Activated naive CD8-positive, alpha-beta T cell treated with anti-CD3 and anti-CD28 coated beads, Interleukin-2, amount 50 U/mL, for 16 hours (primary cell): ENCODE measurements at places on chromosomes 11 and 22.

- DNase-seq = no peak
Measured at GRCh38 chr11:75174781-75175370, 24.0 kb downstream of the SLCO2B1 start.

DNA sequence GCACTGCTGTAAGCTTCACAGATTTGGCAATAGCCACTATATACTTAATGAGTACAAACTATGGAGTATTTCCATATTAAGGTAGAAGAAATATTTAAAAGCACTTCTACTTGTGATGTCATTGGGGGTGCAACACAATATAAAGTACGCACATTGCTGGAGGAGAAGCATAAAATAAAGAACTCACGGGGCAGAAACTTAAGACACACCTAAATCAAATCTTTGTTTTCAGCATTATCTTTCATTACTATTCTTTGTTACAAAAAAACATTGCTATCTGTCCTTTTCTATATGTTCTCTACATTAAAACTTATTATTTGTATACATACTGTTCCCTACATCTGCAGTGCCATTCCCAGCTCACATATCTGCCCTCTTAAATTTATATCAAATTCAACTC, 93.3 kb upstream of the VPREB1 start:
- no peak for DNase-seq

- no peak for DNase-seq
Measured at GRCh38 chr11:110471371-110471770, 41.6 kb downstream of the FDX1 start.

GRCh38 chr22:25120093-25120561, 79.5 kb upstream of the CRYBB3 start:
- no peak for DNase-seq

DNA sequence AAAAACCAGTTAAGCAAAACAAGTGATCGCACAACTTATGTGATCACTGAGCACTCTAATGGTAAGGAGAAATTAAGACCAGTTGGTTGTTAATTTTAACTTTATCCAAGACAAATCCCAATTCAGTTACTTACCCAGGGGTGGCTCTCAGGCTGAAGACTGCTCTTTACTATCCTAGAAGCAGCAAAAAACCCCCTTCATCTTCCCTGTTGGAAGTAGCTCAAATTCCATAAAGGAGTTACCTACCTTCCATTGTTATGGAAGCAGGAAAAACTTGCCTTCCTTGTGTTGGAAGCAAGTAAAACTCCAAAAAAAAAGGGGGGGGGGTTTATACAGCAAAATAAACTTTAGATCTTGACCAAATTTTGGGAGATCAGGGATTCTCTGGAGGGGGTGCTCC, 5.2 kb upstream of the MRPL16 start:
- DNase-seq = no peak

- no peak for DNase-seq
Measured at GRCh38 chr11:88312628-88313027, 24.9 kb downstream of the CTSC start.

DNA sequence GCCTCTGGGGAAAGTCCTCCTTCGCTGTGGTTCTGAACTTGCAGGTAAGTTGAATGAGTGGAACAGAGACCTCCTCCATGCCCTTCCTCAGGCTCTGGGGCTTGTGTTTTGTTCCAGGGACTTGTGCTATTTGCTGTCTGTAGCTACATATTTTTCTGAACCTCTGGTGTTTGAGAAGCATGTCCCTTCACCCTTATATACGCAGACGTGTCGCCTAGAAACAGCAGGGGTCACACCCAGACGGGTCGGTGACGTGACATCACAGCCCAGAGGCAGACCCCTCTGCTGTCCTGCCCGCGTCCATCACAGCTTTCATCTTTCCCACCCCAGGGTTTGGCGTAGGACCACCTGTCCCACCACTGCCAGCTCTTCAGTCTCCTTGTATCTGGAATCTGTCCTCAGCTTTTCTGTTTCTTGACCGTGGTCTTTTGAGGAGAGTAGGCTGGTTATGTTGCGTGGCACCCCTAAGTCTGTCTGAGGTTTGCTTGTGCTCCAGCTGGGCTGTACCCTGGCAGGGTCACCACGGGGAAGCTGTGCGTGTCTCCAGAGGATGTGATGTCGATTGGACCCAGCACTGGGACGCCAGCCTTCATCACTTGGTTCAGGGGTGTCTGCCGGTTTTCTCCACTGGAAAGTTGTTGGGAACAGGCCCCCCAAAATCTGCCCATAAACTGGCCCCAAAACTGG, 13.4 kb upstream of the MUC5B start:
- no peak for DNase-seq

DNA sequence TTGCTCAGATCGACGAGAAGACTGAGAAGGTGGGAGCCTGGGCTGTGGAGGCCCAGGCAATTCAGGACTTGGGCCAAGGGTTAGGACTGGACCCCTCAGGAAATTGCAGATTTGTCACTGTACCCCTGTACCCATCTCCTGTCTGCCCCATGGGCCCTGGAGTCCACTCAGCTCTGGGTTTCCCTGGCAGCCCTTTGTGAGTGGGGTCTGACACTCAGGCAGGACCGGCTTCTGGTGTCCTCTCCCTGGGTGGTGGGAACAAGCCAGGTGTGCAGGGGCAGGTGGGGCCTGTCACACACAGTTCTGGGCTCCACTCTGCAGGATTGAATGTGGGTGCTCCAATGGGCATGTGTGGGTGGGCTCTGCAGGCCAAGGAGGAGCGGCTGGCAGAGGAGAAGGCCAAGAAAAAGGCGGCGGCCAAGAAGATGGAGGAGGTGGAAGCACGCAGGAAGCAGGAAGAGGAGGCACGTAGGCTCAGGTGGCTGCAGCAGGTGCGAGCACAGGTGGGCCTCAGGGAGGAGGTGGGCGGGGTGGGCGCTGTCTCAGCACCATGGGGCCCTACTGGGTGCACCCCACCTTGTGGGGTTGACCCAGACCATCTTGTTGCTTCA, 21.6 kb downstream of the INCENP start:
- no peak for DNase-seq

GRCh38 chr11:67024410-67024809, 1.5 kb downstream of the SYT12 start:
- DNase-seq = no peak

- DNase-seq = no peak
Measured at GRCh38 chr22:42648368-42649245, 585 bp downstream of the CYB5R3 start.

DNA sequence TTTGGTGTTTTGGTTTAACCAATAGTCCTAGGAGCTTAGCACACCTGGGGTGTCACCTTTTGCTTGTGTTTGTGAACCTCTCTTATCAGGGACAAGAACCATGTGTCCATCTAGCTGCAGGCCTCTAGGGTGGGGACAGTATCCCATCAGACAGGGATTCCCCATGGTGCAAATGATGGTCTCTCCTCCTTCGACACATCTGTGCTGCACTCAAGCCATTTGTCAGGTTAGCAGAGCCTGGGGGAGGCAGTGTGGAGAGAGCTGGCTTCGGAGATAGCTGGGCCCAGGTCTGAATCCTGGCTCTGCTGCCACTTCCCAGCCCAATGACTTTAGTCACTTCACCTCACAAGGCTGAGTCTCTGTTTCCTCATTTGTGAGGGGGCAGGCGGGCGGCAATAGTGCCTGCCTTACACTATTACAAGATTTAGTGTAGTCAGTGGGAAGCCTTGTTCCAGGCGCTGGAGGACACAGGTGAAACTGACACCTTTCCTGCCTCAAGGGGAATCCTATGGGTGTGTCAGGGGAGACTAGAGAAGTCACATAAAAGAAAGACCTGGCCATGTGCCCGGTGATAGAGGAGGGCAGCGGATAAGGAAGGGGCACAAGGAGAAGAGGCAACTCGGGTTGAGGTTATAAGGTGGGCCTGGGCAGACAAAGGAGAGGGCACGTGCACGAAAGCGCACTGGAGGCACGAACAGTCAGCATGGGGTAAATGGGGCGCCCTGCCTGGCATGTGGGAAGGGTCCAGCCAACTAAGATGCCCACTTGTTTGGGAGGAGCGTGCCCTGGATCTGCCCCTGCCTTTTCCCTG, 12.6 kb downstream of the KLHL35 start:
- DNase-seq = no peak

- DNase-seq = no peak
Measured at GRCh38 chr11:134046681-134047449, 22.0 kb upstream of the JAM3 start.

GRCh38 chr11:68148879-68149278, 27.7 kb upstream of the CHKA start:
- DNase-seq = no peak

DNA sequence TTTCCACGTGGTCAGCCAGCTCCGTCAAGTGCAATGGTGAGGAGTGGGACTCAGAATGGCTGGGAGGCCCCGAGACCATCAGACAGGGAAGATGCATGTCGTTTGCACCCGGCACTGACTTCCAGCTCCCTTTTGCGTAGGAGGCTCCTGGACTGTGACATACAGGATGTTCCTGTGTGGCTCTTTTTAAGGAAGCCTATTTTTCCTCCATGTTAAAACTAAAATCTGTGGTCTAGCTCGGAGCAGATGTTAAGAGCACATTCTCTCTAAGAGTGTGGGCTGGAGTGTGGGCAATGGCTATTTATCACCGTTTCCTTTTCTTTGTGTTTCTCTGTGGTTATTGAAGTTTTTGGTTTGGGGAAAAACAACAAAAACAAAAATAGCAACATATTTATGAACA, 40.9 kb upstream of the AMPD3 start:
- no peak for DNase-seq

DNA sequence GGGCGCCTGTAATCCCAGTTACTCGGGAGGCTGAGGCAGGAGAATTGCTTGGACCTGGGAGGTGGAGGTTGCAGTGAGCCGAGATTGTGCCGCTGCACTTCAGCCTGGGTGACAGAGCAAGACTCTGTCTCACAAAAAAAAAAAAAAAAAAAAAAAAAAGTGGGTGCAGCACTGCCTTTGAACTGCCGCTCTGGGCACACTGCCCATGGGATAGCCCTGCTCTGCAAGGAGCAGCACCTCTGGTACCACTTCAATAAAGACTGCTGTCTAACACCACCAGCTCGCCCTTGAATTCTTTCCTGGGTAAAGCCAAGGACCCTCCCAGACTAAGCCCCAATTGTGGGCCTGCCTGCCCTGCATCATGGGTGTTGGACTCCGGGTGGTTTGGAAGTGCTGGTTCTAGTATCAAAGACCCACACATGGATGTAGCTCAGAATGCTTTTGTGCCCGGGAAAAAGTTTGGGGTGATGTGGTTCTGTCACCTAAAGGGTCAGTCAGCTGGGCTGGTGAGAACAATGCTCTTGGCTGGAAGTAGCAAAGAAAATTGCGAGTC, 444.3 kb downstream of the TBC1D22A start:
- no peak for DNase-seq
